ENCODE measurements at places on chromosomes 6 and 20. TPM values are rescaled to one million over a fixed set of nuclear protein-coding genes. Genes with fewer than 3 reads are reported as not detected.
A peak's percentile ranks its signal among the peaks of the same experiment; 100 is the strongest.

TNF gene
- total RNA-seq, result 233 TPM

DNA sequence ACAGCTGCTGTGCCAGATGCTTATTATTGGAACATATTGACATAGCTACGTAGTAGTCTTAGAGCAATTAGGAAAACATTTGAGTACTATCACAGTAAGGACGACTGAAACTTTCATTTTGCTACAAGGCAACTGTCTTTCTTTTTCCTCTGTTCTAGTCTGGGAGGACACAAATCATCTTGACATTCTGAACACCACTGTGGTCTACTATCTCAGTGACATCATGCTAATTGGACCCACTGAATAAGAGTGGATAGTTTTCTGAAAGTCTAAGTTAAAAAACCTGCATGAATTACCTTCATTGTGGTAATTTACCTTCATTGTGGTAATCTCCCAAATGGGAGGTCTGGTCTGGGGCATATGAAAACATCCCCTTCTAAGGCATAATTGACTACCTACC is 163.3 kb upstream of the MOCS1 start:
- H3K27me3 ChIP-seq, result no peaks in the 10 kb centered on the region
- no peaks in the 10 kb centered on the region for H3K36me3 ChIP-seq
- H3K27ac ChIP-seq, result no peak overlapping the region
- DNase-seq, result no peak

DNA sequence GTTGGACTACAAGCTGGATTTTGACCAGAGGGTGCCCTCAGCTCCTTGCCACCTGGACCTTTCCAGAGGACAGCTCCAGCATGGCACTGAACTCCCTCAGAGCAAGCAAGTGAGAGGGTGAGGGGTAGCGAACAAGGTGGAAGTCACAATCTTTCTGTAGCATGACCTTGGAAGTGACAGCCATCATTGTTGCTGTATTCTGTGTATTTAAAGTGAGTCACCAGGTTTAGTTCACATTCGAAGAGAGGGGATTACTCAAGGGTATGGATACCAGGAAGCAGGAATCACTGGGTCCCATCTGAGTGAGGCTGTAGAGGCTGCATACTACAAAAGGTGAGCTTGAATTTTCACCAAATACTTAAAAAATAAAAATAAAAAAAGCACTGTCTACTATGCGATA is 280.0 kb upstream of the SPTLC3 start:
- DNase-seq, result no peak
- no peak overlapping the region for H3K4me3 ChIP-seq
- no peaks in the 10 kb centered on the region for H3K36me3 ChIP-seq
- H3K27me3 ChIP-seq, result no peaks in the 10 kb centered on the region

DNA sequence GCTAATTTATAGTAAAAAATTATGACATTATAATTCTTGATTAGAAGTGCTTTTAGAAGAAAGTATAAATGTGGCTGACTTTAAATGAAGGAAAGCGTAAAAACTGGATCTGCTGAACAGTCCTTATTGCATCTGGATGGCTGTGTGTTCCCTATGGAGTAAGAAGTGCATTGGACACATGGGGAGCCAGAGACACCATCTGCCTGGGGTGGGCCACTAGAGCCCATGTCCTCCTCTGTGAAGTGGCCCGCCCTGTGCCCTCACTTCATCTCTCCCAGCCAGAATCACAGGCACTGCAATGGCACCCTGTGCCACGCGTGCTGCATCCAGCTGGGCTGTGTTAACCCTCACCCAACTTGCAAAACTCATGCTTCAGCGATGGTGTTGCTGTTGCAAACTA is 13.2 kb upstream of the SFT2D1 start:
- H3K4me1 ChIP-seq, result peaks cover 11% of the 10 kb centered on the region
- no peaks in the 10 kb centered on the region for H3K27me3 ChIP-seq
- H3K27ac ChIP-seq, result no peak overlapping the region
- peaks cover 6% of the 10 kb centered on the region for H3K36me3 ChIP-seq
- no peak overlapping the region for H3K4me3 ChIP-seq
- no peak for DNase-seq

DNA sequence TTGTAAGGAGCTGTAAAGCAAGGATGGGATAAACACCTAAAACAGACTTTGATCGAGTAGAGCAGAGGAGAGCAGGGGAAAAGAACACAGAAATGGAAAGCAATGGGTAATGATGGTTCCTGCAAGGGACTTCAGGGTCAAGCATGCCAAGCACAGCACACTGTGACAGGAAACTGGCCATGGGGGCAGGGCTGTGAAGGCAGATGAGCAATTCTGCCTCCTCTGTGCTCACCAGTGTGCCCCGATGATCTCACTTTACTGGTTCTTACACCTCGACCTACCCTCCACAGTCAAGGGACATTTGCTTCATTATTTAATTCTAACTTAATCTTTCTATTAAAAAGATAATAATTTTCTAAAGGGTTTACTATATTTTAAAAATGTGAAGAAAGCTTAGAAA is 21.6 kb upstream of the MYB start:
- H3K36me3 ChIP-seq, result no peaks in the 10 kb centered on the region
- H3K27me3 ChIP-seq, result no peaks in the 10 kb centered on the region
- H3K4me3 ChIP-seq, result no peak overlapping the region
- no peak overlapping the region for H3K27ac ChIP-seq
- H3K4me1 ChIP-seq, result peaks cover 5% of the 10 kb centered on the region

CPNE5 gene
- total RNA-seq, result 0.63 TPM

HLA-B gene
- 2,615 TPM for total RNA-seq

- H3K36me3 ChIP-seq, result no peaks in the 10 kb centered on the region
- H3K4me1 ChIP-seq, result no peaks in the 10 kb centered on the region
- H3K27ac ChIP-seq, result no peak overlapping the region
- H3K27me3 ChIP-seq, result no peaks in the 10 kb centered on the region
- DNase-seq, result no peak
- H3K4me3 ChIP-seq, result no peak overlapping the region
Measured at GRCh38 chr6:33673851-33674250, 37.6 kb downstream of the UQCC2 start.

DNA sequence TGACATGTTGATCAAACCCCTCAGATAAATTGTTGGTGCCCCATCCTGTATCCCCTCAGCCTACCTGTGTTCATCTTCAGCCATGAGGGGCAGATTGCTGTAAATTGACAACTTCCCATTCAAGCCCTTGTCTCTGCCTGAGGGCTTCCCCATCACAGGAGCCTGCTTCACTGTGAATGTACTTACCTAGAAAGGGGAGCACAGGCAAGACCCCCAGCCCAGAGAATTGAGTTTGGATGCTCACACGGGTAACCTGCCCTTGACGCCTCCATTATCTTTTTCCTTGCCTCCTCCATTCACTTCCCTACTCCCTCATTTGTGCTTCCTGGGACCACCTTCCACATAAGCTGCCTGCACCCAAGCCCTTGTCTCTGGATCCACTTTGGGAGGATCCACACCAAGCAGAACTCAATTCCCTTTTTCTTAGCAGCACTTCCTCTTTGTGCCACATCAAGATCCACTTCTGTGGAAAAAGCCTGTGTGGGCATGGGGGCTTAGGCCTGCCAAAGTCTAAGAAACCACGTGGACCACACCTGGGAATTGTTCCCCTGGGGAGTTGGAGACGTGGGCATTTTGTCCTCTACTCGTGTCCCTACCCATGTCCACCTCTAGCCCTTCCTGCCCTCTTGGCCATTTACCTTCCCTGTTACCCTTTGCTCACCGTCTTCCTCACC is 103.4 kb upstream of the FOXA2 start:
- no peak overlapping the region for H3K4me3 ChIP-seq
- H3K4me1 ChIP-seq, result peaks cover 5% of the 10 kb centered on the region
- no peaks in the 10 kb centered on the region for H3K36me3 ChIP-seq
- DNase-seq, result no peak
- H3K27ac ChIP-seq, result no peak overlapping the region

GRCh38 chr6:112029045-112029822 is 24.7 kb upstream of the CCN6 start:
- H3K4me3 ChIP-seq, result no peak overlapping the region
- H3K27ac ChIP-seq, result no peak overlapping the region
- no peaks in the 10 kb centered on the region for H3K36me3 ChIP-seq
- no peaks in the 10 kb centered on the region for H3K4me1 ChIP-seq

DNA sequence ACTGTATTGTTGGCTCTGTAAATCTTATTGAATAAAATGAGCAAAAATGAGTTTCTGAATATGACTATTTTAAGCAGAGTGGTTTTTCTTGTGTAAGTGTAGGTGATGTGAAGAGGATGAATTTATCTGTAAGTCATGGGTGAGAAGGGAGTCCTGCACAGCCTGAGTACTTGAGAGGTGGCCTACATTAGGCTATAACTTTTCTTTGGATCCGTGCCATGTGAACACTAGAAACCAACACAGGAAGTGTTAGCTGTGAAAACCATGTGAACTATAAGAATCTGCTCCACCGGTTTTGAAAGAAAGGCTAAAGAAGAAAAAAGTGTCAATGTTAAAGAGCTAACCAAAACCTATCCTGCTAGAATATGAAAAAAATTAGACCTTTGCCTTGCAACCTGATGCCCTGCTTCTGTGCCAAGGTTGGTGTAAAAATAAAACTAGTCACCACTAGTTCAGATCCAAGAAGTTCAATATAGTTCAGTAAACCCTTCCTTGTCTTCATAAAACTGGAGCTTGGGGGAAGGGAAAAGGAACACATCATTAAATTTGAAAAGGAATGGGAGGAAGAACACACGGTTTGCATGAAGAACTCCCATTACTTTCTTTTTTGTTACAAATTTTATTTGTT is 21.3 kb downstream of the PLCB1 start:
- H3K27ac ChIP-seq, result no peak overlapping the region
- no peak overlapping the region for H3K4me3 ChIP-seq
- no peaks in the 10 kb centered on the region for H3K36me3 ChIP-seq
- H3K27me3 ChIP-seq, result no peaks in the 10 kb centered on the region

TCP1 gene
- 247 TPM for total RNA-seq

HCRTR2 gene
- total RNA-seq, result not detected

DNA sequence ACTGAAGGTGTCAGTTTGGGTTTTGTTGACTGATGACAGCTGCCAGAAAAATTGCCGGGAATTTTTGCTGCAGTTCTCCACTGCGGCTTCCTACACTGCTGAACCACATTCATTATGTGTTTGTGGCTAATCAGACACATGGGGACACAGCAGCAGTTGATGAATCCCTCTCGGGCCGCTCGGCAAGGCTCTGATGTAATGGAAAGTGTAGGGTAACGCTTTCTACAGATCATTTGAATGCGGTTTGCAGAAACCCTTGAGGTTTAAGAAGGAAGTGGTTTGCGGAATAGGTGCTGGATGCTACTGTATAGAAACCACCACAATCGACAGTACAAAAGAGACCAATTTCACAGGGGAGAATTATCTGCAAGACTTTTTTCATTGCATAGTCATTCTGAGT is 138.7 kb upstream of the SASH1 start:
- no peaks in the 10 kb centered on the region for H3K27me3 ChIP-seq
- H3K27ac ChIP-seq, result no peak overlapping the region
- DNase-seq, result peak; percentile 94
- no peak overlapping the region for H3K4me3 ChIP-seq

GRCh38 chr6:146598772-146599405 is at the start of gene ADGB:
Gene ADGB, plus strand, starts transcription at chr6:146598972. Its CDS starts 69 bp downstream, at chr6:146599041.
- no peak within 1 kb of the TSS for H3K27ac ChIP-seq
- H3K4me3 ChIP-seq, result no peak within 1 kb of the TSS
- H3K36me3 ChIP-seq, result no peaks in the 10 kb centered on the region
- no peak for DNase-seq
- H3K4me1 ChIP-seq, result peaks cover 32% of the 10 kb centered on the region

DNA sequence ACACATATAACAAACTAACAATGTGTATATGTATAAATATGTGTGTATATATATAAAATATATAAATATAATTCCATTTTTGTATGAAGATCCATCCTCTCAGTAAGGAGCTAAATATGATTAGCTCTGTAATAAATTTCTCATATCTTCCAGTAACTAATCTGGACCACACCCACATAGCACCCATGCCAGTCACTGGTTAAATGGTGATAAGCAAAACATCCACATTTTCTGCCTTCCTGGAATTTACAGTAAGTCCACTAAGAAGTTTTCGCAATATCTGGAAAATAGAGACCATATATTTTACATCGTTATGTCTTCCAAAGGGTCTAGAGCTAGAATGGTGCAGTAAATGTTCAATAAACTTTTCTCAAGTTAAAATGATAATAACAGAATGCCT is 151.5 kb upstream of the STMND1 start:
- H3K4me1 ChIP-seq, result no peaks in the 10 kb centered on the region
- H3K27ac ChIP-seq, result no peak overlapping the region
- H3K36me3 ChIP-seq, result no peaks in the 10 kb centered on the region
- H3K4me3 ChIP-seq, result no peak overlapping the region

- no peak overlapping the region for H3K27ac ChIP-seq
- peaks cover 3% of the 10 kb centered on the region for H3K4me1 ChIP-seq
Measured at GRCh38 chr6:110332281-110332680, 25.9 kb downstream of the METTL24 start.

- H3K36me3 ChIP-seq, result peaks cover 14% of the 10 kb centered on the region
- peak overlapping the region; percentile 59 for H3K27ac ChIP-seq
- peaks cover 90% of the 10 kb centered on the region for H3K4me1 ChIP-seq
- no peak overlapping the region for H3K4me3 ChIP-seq
- no peaks in the 10 kb centered on the region for H3K27me3 ChIP-seq
Measured at GRCh38 chr6:111769365-111770152, 103.7 kb downstream of the FYN start.

EBF4 gene
- 12.8 TPM for total RNA-seq

ERVFRD-1 gene
- not detected for total RNA-seq

GSTA2 gene
- not detected for total RNA-seq

PHACTR1 gene
- 8.3 TPM for total RNA-seq

- no peak overlapping the region for H3K4me3 ChIP-seq
- DNase-seq, result no peak
- no peaks in the 10 kb centered on the region for H3K4me1 ChIP-seq
- no peaks in the 10 kb centered on the region for H3K27me3 ChIP-seq
- H3K27ac ChIP-seq, result no peak overlapping the region
Measured at GRCh38 chr6:39515006-39515405, 192.5 kb upstream of the KCNK16 start.

IPCEF1 gene
- total RNA-seq, result not detected

DNA sequence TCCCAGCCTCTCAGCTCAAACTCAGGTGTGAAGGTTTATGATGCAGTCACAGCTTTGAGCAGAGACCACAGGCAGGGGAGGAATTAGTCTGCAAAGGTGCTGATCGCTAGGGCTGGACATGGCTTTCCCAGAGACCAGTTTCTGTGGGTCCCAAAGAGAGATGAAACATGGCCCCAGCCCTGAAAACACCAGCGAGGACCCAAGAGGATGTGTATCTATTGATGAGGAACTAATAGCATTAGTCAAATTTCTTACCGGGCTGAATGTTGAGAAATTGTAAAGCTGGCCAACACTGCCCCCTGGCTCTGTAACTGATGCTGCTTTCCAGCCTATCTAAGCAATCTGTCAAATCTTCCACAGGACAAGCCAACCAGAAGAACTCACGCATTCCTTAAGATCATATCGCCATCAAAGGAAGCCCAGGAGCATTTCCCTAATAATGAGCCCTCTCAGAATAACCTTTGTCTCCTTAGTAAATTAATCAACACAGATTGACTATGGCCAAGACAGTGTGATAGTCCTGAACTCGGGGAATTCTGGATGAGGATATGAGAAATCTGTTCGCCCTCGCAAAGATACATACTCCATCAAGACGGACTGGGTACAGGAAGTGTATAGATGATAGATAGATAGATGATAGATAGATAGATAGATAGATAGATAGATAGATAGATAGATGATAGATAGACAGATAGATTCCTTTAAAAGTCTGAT is 7.8 kb upstream of the ACSS1 start:
- peak; percentile 91 for DNase-seq
- no peak overlapping the region for H3K4me3 ChIP-seq
- peaks cover 8% of the 10 kb centered on the region for H3K4me1 ChIP-seq
- H3K27ac ChIP-seq, result no peak overlapping the region
- no peaks in the 10 kb centered on the region for H3K27me3 ChIP-seq

BTBD3 gene
- not detected for total RNA-seq

- H3K4me3 ChIP-seq, result no peak overlapping the region
- no peaks in the 10 kb centered on the region for H3K36me3 ChIP-seq
- H3K27me3 ChIP-seq, result no peaks in the 10 kb centered on the region
- H3K4me1 ChIP-seq, result peaks cover 16% of the 10 kb centered on the region
- no peak overlapping the region for H3K27ac ChIP-seq
- DNase-seq, result no peak
Measured at GRCh38 chr6:95572098-95572497, 5.2 kb upstream of the MANEA start.

All from Karpas-422 (cell line).